Astrocyte of the spinal cord (primary cell): ENCODE measurements at places on chromosomes 11 and 22.
A peak's percentile ranks its signal among the peaks of the same experiment; 100 is the strongest.

GRCh38 chr11:40292721-40293508 is 1166.5 kb downstream of the LRRC4C start:
- no peak for DNase-seq

DNA sequence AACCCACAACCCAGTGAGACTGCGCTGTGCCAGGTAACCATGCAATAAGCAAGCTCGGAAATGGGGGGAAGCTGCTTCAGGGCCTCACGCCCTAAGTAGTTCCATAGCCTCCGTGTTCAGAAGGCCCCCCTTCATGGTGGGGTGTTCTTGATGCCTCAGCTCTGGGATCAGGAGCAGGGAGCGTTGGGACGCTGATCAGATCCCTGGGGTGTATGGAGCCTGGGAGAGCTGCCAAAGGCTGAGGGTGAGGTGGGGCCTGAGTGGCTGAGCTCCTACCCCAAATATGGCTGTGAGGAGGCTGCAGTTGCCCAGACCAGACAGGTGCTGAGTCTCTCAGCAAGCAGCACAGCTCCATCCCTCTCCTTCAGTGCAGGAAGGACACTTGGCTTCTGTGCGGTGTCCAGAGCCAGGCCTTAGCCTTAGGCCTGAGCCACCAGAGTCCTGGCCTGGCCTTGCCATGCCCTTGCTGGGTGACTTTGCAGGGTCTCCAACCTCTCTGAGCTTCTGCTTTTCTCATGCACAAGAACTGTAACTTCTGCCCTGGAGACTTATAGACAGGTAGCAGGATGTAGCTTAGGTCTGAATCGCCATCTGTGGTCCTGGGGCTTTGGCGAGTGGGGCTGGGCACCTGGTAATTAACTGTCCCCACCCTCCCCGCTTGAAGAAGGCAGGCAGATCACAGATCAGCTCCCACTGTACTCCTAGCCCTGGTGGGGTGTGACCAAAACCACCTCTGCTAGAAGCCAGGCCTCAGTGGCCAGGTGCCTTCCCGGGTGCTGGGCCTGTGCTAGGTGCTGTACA is 5.3 kb downstream of the MMP11 start:
- no peak for DNase-seq

DNA sequence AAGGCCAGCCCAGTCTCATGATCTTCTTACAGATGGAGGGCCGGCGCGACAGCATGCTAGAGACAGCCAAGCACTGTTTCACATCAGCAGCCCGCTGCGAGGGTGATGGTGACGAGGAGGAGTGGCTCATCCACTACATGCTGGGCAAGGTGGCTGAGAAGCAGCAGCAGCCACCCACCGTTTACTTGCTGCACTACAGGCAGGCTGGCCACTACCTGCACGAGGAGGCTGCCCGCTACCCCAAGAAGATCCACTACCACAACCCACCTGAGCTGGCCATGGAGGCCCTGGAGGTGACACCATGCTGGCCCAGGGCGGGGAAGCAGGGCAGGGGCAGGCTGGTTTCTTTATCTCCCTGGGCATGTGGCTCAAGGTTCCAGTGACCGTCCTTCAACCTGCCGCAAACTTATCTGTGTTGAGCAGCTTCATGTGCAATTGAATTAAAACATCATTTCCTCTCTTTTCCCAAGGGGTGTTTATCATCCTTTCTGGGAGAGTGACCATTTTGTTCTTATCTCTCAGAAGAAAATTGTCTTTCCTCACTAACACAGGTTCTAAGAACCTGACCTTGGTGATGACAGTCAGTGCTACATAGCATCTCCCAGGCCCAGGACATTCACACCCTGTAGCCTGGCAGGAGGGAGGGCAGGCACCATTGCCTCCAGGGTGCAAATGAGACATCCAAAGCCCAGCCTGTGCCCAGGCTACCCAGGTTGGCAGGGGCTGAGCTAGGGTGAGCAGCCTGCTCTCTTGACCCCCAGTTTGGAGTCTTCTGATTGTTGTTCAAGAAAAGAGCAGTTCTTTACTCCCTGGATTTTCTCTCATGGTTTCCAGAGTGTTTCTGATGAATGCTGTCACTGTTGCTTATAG is 80.7 kb downstream of the CABIN1 start:
- no peak for DNase-seq

GRCh38 chr11:95398437-95399112 is 167.6 kb upstream of the SESN3 start:
- peak; percentile 60 for DNase-seq

GRCh38 chr11:95505927-95506426 is 275.0 kb upstream of the SESN3 start:
- DNase-seq, result peak; percentile 74

DNA sequence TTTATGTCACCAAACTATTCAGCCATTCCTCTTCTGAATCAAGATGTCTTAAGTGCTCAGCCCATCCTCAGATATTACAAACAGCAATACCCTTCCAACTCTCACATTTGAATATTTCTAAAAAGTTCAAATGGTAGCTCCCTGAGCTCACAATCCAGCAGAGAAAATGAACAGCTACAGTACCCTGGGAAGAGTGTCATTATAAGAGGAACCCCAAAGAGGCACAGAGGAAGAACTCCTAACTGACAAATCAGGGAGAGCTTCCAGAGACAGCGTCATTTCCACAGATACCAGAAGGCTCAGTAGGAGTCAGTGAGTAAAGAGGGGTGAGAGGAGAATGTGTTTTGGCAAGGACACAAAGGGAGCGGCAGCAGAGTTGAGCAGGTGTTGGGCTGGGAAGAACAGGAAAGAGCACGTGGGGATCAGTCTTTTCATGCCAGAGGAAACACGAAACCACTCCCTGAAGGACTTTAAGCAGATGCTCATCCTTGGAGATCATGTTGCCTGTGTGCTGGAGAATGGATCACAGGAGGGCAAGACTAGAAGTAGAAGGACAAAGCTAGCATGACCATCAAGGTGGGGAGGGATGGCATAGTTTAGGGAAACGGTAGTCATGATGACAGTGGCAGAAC is 4.3 kb downstream of the CLTCL1 start:
- peak; percentile 73 for DNase-seq

DNA sequence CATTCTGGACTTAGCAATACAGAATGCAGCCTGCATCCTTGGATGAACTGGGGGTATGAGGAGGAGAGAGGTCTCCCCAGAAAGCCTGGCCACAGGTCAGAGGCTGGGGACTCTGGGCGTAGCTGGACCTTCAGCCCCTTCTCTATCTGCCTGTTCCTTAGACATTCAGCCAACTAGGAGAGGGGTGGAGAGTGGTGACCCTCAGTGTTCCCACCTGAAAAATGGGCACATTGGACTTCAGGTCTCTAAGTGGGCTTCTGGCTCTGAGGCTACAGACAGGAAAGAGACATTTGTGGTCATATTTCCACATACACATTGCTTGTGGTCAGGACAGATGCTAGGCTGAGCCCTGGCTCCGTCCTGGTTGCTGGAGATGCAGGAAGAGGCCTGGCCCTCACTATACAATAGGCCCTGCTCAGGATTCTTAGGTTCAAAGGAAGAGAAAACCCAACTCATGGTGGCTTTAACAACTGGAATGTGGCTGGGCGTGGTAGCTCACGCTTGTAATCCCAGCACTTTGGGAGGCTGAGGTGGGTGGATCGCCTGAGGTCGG is 30.1 kb upstream of the CBX7 start:
- no peak for DNase-seq

DNA sequence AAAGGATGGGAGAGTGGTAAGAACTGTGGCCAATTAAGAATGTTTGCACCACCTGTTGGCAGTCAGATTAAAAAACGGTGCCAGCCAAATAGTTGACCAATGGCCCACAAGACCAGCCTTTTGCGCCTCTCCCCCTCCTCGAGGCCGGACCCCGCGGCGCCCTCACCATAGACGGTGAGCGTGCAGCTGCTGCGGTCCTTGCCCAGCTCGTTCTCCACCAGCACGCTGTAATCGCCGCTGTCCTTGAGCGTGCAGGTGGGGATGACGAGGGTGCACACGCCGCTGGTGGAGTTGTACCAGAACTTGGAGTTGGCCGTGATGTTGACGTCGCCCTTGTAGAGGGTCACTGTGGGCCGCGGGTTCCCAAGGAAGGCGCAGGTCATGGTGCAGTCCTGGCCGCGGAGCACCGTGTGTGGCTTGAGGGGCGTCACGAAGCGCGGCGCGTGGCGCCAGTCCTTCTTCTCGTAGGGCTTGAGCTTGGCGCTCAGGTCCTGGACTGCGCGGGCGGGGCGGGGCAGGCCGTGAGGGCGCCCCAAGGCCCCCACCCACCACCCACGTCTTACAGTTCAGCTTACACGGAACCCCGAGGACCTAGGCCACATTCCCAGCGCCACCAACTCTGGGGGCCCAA is 7.2 kb downstream of the TMEM86A start:
- DNase-seq, result no peak

DNA sequence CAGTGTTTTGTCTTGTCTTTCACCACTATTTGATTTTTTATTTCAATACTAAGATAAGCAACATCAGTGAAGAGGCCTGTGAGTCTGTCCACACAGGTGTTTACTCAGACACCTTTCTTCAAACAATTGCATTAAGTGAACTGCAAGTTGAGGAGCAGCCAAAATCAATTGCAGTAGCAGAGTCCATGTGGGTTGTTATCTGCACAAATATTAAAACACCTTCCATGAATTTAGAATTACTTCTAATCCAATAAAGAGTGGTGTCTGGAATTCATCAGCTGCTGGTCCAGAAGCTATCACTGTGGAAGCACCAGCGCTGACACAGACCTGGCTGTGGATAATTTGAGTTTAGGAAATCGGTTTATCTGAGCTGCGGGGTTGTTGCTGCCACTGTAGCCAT is 83.5 kb upstream of the FAT3 start:
- DNase-seq, result no peak

DNA sequence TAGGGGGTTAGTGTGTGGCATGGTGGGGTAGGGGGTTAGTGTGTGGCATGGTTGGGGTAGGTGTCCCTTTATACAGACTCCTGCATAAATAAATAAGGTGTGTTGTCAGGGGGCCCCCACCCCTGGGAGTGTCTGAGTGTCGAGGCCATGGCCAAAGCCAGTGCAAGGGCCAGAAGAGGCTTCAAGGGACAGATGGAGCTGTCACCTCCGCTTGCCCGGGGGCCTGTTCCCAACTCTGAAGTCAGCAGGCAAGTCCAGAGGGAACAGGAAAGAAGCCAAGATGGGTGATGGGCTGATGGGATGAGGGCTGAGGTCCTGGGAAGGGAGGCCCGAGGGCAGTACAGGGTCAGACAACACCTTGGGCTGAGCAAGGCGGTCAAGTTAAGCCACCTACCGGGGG is 997.8 kb downstream of the BRD1 start:
- no peak for DNase-seq

DNA sequence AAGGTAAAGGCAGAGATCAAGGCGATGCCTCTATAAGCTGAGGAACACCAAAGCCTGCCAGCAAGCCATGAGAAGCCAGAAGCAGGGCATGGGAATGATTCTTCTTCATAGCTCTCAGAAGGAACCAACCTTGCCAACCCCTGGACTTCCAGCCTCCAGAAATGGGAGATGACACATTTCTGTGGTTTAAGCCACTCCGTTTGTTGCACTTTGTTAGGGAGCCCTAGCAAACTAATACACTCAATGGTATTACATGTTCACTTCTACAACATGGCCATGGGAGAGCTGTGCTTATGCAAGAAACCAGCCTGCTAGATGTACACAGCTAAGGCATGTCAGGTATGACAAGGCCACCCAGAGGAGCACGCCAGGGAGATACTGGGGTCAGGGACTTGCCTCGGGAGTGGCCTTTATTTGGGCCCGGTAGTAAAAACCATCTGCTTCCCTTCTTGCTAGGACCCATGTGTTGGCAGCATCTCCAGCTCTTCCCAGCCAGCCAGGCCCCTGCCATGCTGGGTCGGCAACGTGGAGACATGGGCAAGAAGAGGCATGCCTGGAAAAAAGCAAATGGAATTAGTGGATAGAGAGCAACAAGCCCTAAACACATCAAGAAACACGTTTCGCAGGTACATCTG is 3.6 kb downstream of the C11orf16 start:
- DNase-seq, result no peak

DNA sequence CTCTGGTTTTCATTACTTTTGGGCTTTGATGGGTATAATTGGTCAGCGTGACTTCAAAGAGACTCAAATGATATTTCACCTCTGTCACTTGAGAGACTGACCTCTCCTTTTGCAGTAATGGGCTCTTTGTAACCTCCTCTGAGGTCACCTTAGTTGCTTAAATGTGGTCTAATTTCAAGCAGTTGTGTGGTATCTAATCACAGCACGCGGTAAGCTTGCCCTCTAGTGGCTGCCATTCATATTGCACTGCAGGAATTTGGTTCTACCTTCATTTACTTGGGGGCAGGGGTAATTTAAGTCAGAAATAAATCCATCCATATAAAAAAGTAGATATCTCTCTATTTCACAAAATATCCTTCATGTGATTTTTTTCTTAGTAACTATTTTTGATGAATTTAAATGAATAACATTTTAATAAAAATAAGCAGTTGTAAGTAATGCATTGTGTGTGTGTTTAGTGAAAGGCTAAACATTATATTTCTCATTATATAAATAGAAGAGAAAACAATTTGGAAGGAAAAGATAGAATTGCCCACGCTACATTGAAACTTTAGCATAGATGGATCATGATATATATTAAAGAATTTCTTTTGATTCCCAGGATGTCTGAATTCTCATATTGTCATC is 55.0 kb upstream of the ANO3 start:
- peak; percentile 73 for DNase-seq

DNA sequence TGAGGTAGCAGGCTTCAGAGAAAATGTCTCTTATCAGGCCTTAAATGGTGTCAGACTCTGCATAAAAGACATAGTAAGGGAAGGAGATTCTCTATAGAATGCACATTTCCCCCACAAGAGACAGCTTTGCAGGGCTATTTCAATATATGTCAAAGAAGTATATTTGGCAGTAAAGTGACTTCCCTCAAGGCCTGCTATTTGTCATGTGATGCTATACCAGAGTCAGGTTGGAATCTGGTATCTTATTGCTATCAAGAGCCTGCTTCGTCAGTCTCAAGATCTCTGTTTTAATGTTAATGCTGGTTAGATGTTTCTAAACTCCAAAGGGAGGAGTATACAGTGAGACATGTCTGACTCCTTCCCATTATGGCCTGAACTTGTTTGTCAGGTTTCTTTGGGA is 40.4 kb upstream of the MTMR2 start:
- DNase-seq, result no peak

GRCh38 chr22:50189184-50189848 is 3.6 kb downstream of the TRABD start:
- no peak for DNase-seq

GRCh38 chr11:33722590-33723234 is 13.5 kb downstream of the CD59 start:
- peak; percentile 74 for DNase-seq

- DNase-seq, result no peak
These were observed 12.4 kb upstream of the SLC39A13 start for GRCh38 chr11:47396049-47396320.
